ENCODE measurements at places on chromosomes 2 and 18.

DNA sequence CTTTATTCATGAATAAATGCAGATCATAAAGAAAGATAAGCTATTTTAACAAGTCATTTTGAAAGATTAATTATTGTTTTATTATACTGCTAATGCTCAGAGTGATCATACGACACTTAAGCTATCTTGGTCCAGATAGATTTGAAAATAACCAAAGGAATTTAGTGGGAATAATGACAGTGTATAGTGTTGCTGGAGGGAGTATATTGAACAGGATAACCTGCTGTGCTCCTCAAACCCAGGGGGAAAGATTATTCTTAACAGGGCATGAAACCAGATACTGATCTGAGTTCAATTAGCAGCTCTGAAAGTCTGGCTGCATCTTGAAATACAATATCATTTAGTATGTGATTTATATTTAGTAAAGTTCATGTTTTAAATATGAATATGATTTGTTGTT is 216.3 kb upstream of the ITGA4 start:
- ATAC-seq = peak; percentile 69

GRCh38 chr2:1339388-1340140 is 73.7 kb upstream of the TPO start:
- ATAC-seq = no peak

GRCh38 chr18:41940506-41941215 is 14.4 kb upstream of the PIK3C3 start:
- peak; percentile 95 for ATAC-seq

DNA sequence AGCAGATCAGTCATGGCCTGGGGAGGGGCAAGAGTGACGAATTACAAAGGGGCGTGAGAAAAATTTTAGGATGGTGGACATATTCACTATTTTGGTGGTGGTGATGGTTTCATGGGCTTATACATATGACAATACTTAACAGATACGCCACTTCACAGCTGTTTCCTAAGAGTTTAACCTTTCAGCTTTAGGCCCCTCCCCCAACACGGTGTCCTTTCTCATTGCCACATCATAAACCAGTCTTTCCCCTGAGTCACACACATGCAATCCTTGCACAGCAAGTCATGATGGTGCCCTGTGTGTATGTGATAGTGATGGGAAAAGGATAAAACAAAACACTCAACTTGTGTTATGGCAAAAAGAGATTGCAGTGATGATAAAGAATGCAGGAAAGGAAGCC is 47.6 kb upstream of the IL1R1 start:
- ATAC-seq = peak; percentile 81

DNA sequence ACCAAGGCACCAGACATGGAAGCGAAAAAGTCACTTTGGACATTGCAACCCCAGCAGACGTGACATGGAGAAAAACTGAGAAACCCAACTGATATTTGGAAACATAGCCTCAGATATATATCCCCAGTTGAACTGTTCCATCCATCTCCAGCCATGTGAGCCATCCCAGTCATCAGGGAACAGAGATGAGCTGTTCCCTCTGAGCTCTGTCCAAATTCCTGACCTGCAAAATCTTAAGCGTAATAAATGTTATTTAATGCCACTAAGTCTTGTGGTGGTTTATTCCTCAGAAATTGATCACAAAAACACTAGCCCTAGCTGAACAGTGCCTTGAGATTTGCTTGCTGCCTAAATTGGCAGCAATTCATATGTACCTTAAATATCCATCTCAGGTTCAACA is 182.8 kb downstream of the NRP2 start:
- ATAC-seq = no peak

DNA sequence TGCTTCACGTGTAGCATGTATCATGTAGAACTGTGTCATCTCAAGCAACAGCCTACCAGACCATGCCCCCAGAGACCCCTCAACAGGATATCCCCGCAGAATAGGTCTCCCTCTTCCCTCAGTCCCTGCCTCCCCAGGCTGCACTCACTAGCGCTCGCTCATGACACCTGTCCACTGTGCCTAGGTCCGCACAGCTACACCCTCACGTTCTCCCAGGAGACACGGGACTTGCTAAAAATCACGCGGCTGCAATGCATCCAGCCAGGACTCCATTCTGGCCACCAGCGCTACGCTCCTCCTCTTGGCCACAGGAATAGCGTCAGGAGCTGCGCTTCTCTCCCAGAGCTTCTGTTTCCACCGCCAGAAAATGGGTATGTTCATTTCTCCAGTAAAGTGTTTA is 2.5 kb downstream of the PXDN start:
- ATAC-seq = no peak

DNA sequence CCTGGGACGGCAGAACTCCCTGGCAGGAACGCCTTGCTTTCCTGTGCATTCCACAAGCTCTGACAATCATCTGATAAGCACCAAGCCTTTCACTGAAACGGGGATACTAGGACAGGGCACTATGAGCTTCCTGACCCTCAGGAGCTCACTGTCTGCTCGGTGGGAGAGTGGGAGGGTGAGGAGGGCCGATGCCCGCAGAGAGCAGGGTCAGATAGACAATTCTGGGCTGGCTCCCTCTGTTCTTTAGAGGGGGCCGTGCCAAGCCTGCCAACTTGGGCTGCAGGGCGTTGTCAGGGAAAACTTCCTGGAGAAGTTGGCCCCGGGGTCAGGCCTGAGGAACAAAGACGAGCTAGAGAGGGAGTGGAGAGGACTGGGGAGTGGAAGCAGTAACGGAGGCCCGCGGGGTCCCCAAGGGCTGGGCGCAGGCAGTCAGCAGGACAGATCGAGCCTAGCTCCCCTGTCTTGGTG is 82.0 kb downstream of the CTAGE1 start:
- no peak for ATAC-seq

DNA sequence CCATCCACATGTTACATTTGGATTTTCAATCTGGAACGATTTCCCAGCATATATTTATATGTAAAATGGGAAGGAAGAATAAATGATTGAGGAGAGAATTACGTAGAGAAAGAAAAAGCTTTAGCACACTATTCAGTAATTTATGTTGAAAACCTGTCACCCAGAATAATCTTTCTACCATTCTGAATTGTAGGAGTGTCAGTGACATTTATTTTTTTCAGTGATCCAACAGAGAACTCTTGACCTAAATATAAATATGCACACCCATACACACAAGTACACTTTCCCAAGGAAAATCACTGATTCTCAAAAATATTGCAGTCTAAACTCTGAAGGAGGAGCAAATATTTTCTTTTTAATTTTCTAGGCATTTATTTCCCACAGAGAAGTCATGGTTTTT is 140.2 kb upstream of the LRP1B start:
- no peak for ATAC-seq
